Activated CD8-positive, alpha-beta memory T cell treated with anti-CD3 and anti-CD28 coated beads for 1 hour (primary cell): ENCODE measurements at places on chromosomes 2 and 18.

DNA sequence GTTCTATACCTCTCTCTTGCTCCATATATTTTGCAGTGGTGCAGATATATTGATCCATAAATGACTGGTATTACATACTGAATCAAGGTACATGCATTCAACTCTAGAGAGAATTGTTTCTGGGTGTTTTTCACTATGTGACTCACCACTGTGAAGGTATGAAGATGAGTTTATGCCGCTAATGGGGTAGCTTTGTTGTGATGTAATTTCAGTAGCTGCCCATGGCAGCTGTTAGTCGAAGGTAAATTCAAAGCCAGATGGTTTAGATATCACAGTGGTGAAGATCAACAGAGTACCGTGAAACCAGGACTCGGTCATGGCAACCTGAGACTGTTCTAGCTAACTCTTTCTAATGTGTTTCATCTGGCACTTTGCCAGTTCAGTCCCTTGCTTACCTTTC lies 50.4 kb downstream of the PKP4 start:
- DNase-seq = no peak

DNA sequence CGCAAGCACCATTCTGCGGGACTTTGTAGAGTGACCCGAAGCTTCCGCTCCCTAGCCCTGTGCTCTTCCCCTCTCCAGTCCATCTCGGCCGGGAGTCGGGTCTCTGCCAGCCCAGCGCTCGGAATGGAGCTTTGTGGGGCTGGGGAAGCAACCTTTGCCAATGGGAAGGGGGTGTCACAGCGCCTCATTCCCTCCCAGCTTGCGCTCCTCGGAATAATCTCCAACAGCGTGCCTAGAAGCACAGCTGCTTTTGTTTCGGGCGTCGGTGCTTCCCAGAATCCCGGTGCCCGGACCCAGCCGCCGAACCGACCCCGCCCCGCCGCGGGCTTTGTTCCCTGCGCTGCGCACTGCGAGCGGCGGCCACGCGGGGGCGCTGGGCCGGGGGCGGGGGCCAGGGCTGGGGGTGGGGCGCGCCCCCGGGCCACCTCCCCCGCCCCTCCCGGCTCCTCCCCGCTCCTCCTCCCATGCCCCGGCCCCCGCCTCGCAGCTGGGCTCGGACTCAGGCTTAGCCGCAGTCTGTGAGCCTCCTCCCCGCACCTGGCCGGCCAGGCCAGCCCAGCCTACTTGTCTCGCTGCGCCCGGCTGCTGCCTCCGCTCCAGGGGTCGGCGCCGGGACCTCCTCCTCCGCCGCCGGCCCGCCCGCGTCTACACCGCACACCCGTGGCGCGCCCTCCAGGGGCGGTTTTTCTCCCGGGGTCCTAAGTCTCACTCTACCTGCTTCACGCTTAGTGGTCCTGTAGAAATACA lies 77.7 kb upstream of the SMAD2 start:
- no peak for DNase-seq

- DNase-seq = no peak
Observed at GRCh38 chr2:176187200-176187898, 1.1 kb upstream of the HOXD1 start.

DNA sequence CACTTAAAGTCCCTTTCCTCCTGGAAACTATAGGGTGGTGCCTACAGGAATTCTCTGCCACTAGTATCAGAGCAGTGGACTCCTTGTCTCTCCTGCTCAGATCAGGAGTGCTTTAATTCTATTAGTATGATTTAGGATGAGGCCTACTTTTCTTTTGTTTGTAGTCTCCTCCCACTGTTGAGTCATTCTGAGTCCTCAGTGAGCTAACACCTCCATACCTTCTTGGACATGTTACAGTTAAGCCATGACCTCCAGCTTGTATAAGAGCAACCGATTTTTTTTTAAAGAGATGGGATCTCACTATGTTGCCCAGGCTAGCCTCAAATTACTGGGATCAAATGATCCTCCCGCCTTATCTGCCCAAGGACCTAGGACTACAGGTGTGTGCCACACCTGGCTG lies 48.7 kb upstream of the OTOF start:
- no peak for DNase-seq

- DNase-seq = no peak
Observed at GRCh38 chr2:45973426-45973825, 322.0 kb downstream of the PRKCE start.

DNA sequence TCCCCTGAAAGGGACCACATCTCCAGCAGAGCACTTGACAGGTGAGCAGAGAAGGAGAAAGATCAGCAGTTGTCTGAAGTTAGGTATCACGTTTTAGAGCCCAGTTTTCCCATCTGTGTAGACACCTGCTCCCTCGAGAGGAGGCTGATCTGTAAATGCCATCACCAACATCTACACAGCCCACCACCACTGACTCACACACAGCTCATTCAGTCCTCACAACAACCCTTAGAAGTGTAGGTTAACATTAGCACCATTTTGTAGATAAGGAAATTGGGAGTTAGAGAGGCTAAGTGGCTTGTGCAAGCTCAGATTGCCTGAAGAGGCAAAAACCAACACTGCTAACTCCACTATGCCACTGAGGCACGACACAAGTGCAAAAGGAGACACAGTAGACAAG lies 37.2 kb upstream of the STAT1 start:
- DNase-seq = no peak

GRCh38 chr2:162381851-162382250 lies 37.9 kb downstream of the GCA start:
- no peak for DNase-seq

GRCh38 chr2:226798422-226799210 lies 1.0 kb downstream of the IRS1 start:
- peak; percentile 28 for DNase-seq

DNA sequence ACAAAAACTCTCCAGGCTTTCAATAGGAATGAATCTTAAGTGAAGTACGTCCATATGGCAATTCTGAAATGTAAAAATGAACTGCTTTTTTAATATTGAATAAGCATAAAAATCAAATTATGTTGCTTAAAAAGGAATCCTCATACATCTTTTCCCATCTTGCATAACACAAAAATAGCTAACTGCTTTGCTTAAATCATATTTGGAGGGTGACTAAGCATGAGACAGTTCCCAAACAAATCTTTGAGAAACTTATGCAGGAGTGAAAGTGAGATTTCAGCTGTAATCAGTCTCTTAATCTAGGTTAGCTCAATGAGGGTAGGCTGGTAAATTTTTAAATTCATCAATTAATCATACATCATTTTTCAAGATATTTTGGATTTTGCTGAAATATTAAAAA lies 111.5 kb downstream of the MBD5 start:
- DNase-seq = no peak

DNA sequence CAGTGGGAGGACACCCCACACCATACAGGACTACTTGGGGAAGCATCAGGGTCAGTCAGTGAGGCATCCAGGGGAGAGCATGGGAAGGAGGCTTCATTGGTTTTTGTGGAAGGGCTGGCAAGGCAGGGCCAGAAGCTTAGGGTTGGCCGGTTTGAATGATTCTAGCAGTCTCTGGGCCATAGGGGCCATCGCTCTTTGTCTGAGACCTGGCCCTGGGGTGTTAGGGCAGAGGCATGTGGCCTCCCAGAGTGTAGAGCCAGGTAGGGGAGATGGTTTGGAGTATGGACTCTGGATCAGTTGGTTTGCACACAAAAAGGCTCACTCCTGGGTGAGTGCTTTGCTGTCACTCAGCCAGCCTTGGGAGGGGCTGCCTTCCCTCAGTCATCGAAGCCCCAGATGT lies 98.5 kb downstream of the GLI2 start:
- no peak for DNase-seq

DNA sequence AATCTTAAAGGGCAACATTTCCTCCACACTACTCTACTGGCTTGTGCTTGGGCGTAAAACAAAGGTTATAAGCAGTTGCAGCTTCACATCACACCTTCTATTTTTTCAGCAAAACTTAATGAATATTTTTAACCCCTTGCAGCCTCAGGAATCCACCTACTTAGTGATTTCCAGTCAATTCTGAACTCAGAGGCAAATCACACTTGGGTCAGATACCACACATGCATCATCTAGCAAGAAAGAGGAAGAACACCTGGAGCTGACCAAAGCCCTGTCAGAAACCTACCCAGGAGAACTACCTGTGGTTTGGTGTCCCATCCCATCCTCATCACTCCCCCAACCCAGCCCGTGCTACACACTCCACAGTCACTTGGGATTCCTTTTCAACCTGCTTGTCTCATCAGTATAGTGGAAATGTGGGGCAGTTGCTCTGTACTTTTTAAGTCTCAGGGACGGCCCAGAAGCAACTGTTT lies 25.5 kb downstream of the PIAS2 start:
- no peak for DNase-seq

DNA sequence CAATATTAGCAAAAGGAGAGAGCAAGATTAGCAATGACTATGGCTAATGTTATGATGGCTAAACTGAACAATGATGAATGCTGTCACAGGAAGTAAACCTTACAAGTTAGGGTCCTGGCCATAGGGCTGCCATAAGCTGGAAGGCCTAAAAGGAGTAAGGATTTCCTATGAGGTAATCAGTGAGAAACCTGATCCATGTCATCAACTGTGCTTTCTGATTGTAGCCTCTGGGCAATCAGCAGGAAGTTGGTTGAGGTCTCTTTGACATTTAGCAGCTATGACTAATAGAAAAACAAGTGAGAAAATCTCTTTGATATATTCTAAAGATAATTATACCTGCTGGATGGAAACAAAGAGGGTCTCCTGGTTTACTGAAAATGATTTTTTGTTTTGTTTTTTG lies 193.0 kb downstream of the RAB3GAP1 start:
- no peak for DNase-seq

GRCh38 chr2:174327021-174327840 lies 7.5 kb upstream of the SP9 start:
- DNase-seq = no peak

DNA sequence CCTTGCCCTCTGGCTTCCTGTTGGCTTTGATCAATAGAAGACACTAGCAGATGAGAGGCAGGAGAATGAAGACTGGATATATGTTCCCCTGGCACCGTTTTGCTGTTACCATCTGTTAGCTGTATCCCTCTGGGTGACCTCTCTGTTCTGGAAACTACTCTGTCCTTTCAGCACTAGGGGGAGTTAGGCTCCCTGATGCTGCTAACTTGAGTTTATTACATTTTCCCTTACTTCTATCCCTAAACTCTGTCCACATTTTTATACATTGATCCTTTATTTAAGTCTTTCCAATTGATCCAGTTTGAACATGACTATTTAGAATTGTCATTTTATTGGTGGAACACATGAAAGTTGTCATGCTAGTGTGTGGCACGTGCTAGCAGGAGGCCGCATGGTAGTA lies 1014.3 kb upstream of the CDH2 start:
- DNase-seq = no peak

DNA sequence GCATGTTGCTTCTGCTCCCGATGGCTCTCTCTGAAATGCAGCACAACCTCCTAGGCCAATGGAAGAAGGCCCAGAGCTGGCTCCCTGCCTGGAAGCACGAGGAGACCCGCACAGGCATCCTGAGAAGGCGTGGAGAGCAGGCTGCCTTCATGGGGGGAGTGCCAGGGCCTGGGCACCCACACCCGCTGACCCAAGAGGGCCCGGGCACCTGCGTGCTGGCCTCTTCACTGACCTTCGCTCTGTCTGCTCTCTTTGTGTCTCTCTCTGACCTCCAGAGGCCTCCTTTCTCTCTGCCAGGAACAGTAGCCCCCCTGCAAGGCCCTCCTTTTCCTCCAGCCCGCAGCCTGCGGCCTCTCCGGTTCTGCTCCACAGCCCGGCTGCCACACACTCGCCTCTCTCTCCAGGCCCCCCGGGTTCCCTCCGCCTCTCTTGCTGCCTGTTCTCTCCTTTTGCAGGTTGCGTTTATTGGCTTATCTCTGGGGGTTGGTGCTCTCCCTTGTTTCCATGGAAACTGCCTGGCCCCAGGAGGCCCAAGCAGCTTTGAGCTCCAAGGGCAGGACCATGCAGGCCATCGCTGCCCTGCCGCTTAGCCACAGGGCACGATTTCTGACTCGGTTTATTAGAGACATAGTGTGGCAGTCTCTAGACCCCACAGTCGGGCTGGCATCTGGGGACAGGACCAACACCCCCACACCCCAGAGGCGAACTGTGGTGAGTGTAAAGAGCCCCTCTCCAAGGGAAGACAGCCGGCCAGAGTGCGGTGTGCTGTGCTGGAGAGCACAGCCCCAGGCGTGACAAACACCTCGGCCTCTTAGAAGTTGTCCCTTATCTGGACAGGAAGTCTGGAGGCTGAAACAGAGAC lies 1.7 kb downstream of the MZT2B start:
- no peak for DNase-seq

DNA sequence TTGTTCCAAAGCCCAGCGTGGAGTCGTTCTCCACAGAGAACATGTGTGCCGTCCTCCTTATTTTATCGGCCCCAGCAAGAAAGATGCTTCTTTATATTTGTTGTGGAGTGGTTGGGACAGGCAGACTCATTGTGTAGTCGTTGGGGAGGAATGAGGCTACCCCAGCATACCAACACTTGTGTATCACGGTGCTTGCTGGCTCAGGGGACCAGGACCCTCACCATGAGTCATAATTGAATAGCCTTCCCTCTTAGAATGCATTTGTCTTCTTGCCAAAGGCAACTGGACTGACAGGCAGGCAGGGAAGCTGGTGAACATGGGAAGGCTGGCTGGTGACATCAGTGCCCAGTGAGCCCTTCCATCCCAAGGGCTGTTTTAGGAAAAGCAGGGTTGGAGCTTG lies 4.7 kb downstream of the CAPN10 start:
- no peak for DNase-seq

- no peak for DNase-seq
Observed at GRCh38 chr18:30852980-30853379, 189.6 kb downstream of the DSC3 start.

- DNase-seq = no peak
Observed at GRCh38 chr2:226137201-226137811, 662.3 kb downstream of the IRS1 start.

- no peak for DNase-seq
Observed at GRCh38 chr2:1915196-1915595, 170.9 kb upstream of the PXDN start.

DNA sequence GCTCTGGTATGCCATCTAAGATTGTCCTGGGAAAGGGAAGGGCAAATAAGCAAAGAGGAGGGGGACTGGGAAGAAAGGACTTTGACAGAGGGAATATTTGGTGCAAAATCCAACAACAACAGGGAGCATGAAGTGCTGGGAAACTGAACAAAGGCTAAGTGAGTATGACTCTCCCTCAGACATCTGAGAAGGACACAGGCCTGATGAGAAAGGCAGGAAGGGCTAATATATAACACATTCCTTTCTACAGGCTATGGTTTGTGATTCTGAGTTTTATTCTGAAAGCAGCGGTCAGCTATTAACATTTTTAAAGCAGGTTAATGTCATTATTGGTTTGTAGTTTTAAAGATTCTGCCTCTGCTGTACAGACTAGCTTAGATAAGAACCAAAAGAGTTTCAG lies 1579.5 kb downstream of the LRP1B start:
- DNase-seq = no peak
